ENCODE measurements at places on chromosomes 6 and 20.

DNA sequence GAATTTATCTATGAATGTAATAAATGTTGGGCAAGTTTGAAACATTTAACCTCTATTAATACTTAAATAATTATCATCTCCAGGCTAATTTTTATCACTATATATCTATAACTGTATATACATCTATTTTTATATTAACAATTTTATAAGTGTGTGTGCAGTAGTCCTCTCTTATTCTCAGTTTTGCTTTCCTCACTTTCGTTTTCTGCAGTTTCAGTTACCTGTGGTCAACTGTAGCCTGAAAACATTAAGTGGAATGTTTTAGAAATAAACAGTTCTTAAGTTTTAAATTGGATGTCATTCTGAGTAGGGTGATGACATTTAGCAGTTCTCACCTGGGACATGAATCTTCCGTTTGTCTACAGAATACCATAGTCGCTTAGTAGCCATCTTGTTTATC, 379.4 kb upstream of the MAN1A1 start:
- H3K4me3 ChIP-seq = no peak overlapping the region

GRCh38 chr6:109456111-109456583, 575 bp upstream of the MICAL1 start:
- H3K4me1 ChIP-seq = no peaks in the 10 kb centered on the region
- no peak for DNase-seq
- H3K36me3 ChIP-seq = peaks cover 11% of the 10 kb centered on the region
- H3K27me3 ChIP-seq = no peaks in the 10 kb centered on the region
- H3K4me3 ChIP-seq = peak overlapping the region; percentile 70

- H3K27ac ChIP-seq = no peak overlapping the region
- no peak overlapping the region for H3K4me3 ChIP-seq
- no peak for DNase-seq
Observed at GRCh38 chr6:10323018-10323417, 91.9 kb downstream of the TFAP2A start.

GRCh38 chr6:33673851-33674250, 37.6 kb downstream of the UQCC2 start:
- H3K4me3 ChIP-seq = no peak overlapping the region
- H3K27me3 ChIP-seq = no peaks in the 10 kb centered on the region
- no peak for DNase-seq
- H3K27ac ChIP-seq = no peak overlapping the region

DNA sequence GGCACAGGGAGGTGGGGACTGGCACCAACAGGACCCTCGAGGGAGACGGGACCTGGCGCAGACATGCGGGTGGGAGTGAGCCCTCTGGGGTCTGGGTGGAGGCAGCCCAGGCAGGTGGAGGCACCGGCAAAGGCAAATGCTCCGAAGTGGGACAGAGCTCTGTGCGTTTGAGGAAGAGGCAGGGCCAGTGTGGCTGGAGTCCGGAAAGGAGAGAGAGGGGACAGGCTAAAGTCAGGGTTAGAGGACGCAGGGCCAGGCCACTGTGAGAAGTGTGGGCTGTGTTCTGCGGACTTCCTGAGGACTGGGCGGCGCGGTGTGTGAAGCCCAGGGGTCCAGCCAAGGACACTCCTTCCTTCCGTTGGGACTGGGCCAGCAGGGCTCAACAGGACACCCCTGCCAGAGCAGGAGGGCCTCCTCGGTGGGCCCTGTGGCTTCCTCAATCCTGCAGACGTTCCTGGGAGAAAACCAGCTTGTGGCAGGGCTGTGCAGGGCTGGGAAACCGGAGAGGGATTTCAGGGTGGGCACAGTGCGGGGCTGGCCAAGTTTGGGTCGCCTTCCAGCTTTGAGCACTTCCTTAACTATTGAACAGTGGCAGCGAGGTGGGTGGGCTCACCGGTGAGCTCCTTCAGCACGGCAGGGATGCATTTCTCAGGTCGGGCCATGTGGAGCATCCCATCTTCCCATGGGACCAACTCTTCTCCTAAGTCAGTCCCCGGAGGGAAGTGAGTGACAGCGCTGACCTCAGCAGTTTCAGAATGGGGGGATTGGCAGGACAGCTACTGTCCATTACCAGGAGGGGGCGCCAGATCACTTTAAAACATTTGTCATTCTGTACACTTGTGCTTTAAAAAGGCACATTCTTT, 22.5 kb downstream of the MOCS3 start:
- H3K27me3 ChIP-seq = no peaks in the 10 kb centered on the region
- H3K27ac ChIP-seq = no peak overlapping the region
- no peaks in the 10 kb centered on the region for H3K36me3 ChIP-seq
- no peak overlapping the region for H3K4me3 ChIP-seq

GRCh38 chr20:14724468-14724867, 387.1 kb upstream of the FLRT3 start:
- no peaks in the 10 kb centered on the region for H3K27me3 ChIP-seq
- H3K4me1 ChIP-seq = no peaks in the 10 kb centered on the region
- H3K36me3 ChIP-seq = no peaks in the 10 kb centered on the region
- no peak overlapping the region for H3K4me3 ChIP-seq

- H3K36me3 ChIP-seq = no peaks in the 10 kb centered on the region
- no peak overlapping the region for H3K4me3 ChIP-seq
- no peak overlapping the region for H3K27ac ChIP-seq
- no peaks in the 10 kb centered on the region for H3K27me3 ChIP-seq
Observed at GRCh38 chr6:16876201-16876600, 114.9 kb upstream of the ATXN1 start.

DNA sequence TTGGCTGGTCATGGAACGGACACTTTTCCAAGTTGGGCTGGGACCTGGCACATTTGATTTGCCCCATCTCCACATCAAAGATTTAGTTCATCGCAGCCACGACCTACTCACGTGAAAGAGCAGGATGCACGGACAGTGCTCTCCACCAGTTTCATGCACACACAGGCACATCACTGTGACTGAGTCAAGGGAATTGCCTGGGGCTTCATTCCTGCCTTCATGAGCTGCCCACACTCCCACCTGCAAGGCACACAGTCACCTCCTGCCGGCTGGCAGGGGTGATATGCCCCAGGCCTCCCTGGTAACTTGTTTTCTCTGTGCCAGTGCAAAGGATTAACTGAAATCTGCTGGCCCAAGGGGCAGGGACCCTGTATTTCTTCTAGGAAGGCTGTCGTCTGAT, 23.3 kb upstream of the CST1 start:
- H3K27me3 ChIP-seq = no peaks in the 10 kb centered on the region

DNA sequence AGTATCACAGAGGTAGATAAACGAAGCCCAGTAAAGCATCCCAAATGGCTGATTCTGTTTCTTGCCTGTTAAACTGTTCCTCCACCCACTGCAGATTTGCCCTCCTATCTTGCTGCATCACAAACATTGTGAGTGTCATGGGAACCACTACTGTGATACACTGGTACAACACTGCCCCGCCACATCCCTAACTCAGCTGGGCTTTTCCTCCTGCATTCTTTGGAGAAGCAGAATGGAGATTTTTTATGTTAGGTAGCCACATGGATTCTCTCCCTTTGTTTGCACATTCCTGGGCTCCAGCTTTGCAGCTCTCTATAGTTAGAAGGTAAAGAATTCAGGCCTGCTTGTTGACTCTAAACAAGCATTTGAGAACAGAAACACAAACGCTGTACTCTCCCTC, 234.1 kb downstream of the TMEM242 start:
- no peaks in the 10 kb centered on the region for H3K36me3 ChIP-seq
- no peak overlapping the region for H3K27ac ChIP-seq
- H3K27me3 ChIP-seq = no peaks in the 10 kb centered on the region
- H3K4me3 ChIP-seq = no peak overlapping the region
- peak; percentile 50 for DNase-seq
- peaks cover 10% of the 10 kb centered on the region for H3K4me1 ChIP-seq

GRCh38 chr6:166815629-166816028, 140.7 kb downstream of the RNASET2 start:
- H3K27ac ChIP-seq = no peak overlapping the region
- no peak overlapping the region for H3K4me3 ChIP-seq
- no peaks in the 10 kb centered on the region for H3K4me1 ChIP-seq
- no peak for DNase-seq
- H3K36me3 ChIP-seq = no peaks in the 10 kb centered on the region
- no peaks in the 10 kb centered on the region for H3K27me3 ChIP-seq

GRCh38 chr6:64293298-64293697, 657.7 kb downstream of the PHF3 start:
- no peaks in the 10 kb centered on the region for H3K27me3 ChIP-seq
- H3K27ac ChIP-seq = no peak overlapping the region
- no peaks in the 10 kb centered on the region for H3K36me3 ChIP-seq
- no peak for DNase-seq
- H3K4me1 ChIP-seq = no peaks in the 10 kb centered on the region

DNA sequence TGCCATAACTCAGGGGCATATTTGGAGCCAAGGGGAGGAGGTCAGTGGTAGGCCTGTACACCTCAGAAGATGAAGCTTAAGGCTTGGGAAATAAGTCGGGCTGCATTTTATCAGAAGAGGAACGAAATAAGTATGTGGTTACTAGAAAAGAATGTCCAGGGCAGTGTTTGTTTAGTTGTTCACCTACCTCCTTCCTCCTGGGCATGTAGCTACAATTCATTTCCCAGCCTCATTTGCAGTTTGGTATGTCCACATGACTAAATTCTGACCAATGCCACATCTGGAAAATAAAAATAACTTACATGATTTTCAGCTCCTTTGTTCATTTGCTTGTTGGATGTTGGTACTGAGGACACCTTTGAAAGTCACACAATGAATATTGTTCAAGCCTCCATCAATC, 294.5 kb upstream of the RGS17 start:
- H3K4me1 ChIP-seq = no peaks in the 10 kb centered on the region
- no peak overlapping the region for H3K4me3 ChIP-seq
- DNase-seq = no peak
- no peaks in the 10 kb centered on the region for H3K36me3 ChIP-seq
- H3K27ac ChIP-seq = no peak overlapping the region

GRCh38 chr20:60904730-60905129, 347.3 kb upstream of the CDH4 start:
- DNase-seq = no peak
- H3K27ac ChIP-seq = no peak overlapping the region
- H3K4me1 ChIP-seq = no peaks in the 10 kb centered on the region
- H3K36me3 ChIP-seq = no peaks in the 10 kb centered on the region

- no peaks in the 10 kb centered on the region for H3K4me1 ChIP-seq
- H3K4me3 ChIP-seq = no peak overlapping the region
- DNase-seq = no peak
- no peaks in the 10 kb centered on the region for H3K36me3 ChIP-seq
- H3K27me3 ChIP-seq = no peaks in the 10 kb centered on the region
Observed at GRCh38 chr20:58791286-58791685, 59.4 kb downstream of the GNAS-AS1 start.

- peak; percentile 31 for DNase-seq
- no peaks in the 10 kb centered on the region for H3K36me3 ChIP-seq
- no peak overlapping the region for H3K27ac ChIP-seq
- no peaks in the 10 kb centered on the region for H3K27me3 ChIP-seq
- H3K4me1 ChIP-seq = no peaks in the 10 kb centered on the region
- H3K4me3 ChIP-seq = no peak overlapping the region
Observed at GRCh38 chr6:159608961-159609651, 83.9 kb downstream of the SOD2 start.

DNA sequence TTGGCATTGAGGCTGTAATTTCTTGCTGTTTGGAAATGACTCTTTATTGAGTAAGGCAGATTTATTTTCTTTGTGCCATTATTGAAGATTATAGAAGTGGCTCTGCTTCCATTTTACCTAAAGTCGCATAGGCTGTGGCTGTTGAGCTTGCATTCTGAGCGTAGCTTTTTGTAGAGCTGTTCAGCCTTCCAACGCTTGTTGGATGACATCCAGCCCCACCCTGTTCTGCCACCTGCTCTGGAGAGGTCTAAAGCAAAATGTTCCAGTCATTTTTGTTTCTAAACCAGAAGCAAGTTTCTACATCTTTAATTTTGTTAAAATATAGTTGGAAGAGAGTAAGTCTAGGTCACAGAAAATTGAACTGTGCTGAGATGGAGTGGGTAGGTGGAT, 24.4 kb downstream of the UST start:
- no peaks in the 10 kb centered on the region for H3K27me3 ChIP-seq
- H3K4me3 ChIP-seq = no peak overlapping the region
- H3K27ac ChIP-seq = no peak overlapping the region

- no peaks in the 10 kb centered on the region for H3K36me3 ChIP-seq
- H3K27ac ChIP-seq = no peak overlapping the region
- H3K27me3 ChIP-seq = no peaks in the 10 kb centered on the region
- no peak overlapping the region for H3K4me3 ChIP-seq
- no peak for DNase-seq
Observed at GRCh38 chr6:154276810-154277628, 79.6 kb downstream of the IPCEF1 start.
